Activated CD4-positive, alpha-beta T cell treated with anti-CD3 and anti-CD28 coated beads for 36 hours (primary cell): ENCODE measurements at places on chromosomes 2 and 18. TPM values are rescaled to one million over a fixed set of nuclear protein-coding genes. Genes with fewer than 3 reads are reported as not detected.

The ABCB11 gene
- total RNA-seq: not detected

The DPP10 gene
- not detected for total RNA-seq

The CLEC4F gene
- not detected for total RNA-seq

The SH3BP4 gene
- total RNA-seq: 0.21 TPM

The AGXT gene
- total RNA-seq: not detected
